ENCODE measurements at places on chromosomes 11 and 22.

- no peak for DNase-seq
Measured at GRCh38 chr22:17229991-17230630, 10.9 kb upstream of the ADA2 start.

- DNase-seq = no peak
Measured at GRCh38 chr22:38167988-38168407, 13.6 kb downstream of the PLA2G6 start.

DNA sequence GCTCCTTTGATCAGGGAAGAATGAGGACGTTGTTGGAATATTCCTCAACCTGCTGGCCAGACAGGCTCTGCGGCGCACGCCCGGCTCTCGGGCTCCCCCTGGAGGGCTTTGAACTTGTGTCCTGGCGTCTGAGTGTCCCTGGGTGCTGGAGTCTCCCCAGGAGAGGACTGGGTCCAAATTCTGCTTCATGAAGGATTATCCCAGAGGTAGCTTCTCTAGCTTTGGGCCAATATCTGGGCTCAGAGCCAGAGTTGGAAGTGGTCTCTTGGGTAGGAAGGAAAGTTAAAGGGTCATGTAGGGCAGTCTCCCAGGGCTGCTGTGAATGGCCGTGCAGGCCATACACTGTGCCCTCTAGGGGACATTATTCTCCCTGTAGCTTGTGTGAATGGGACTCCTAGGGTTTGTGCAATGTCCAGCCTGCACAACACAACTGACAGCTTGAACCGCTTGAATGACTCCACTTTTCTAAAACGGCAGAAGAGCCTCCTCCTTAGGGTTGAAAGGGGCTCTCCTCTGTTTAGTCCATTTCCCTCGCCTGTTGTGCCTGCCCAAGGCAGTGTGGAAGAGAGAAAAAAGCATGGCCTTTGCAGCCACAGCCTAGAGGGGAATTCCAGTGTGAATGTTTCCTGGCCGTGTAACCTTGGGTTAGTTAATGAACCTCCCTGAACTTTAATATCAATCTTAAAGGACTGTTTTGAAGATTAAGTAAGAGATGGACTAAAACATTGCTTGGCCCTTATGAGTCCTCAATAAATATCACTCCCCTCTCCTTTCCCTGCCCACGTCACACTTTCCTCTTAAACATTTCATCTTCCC lies 111.2 kb upstream of the THY1 start:
- no peak for DNase-seq

DNA sequence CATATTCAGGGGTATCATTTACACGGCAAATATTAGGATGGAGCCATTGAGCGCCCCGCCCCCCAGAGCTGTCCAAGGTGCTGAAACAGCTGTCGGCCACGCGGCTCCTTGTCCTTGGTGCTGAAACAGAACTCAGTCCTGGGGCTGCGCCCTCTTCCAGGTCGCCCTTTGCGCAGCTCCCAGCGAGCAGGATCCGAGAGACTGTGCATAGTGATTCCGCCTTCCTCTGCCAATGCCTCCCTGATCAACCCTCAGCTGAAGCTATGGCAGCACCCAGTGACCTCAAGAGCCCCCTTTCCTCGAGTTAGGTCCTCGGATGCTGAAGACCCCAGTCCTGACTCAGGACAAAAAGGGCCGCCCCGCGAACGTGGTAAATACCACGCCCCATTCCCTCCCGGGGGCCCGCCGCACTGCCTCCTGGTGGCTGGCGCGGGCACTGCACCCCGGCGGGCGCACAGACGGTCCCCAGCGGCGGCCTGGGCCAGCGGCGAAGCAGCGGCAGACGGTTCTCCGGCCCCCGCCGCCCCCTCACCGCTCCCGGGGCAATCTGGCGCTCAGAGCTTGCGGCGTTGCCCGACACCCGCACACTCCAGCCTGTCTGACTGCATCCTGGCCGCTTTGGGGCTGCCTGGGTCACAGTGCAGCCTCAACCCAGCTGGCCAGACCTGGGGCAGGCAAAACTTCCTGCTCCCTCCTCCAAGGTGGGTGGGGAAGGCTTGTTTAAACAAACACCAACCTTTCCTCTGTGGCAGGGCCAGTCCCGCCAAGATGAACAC lies 13.4 kb downstream of the SYT7 start:
- DNase-seq = peak; percentile 71

GRCh38 chr22:29218758-29219408 lies 13.2 kb downstream of the EMID1 start:
- DNase-seq = no peak

DNA sequence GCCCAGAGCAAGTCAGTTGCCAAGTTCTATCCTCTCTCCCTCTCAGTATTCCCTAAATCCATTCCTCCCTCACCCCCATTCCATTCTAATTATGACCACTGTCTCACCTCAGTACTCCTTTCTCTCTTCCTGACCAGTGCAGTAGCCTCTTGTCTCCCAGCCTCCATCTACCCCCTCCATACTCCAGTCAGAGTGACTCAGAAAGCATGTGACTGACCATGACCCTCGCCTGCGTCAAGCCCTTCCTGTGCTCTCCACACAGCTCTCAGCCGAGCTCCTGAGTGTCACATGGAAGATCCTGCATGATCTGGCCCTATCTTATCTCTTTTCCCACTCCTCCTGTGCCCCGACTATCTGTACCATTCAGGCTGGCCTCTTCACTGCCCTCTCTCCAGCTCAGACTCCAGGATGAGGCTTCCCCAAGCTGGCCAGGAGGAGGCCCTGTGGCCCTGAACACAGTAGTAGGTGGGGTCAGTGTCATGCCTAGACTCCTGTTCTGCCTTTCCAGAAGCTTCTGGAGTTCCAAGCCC lies 42.6 kb downstream of the NEU3 start:
- DNase-seq = no peak

DNA sequence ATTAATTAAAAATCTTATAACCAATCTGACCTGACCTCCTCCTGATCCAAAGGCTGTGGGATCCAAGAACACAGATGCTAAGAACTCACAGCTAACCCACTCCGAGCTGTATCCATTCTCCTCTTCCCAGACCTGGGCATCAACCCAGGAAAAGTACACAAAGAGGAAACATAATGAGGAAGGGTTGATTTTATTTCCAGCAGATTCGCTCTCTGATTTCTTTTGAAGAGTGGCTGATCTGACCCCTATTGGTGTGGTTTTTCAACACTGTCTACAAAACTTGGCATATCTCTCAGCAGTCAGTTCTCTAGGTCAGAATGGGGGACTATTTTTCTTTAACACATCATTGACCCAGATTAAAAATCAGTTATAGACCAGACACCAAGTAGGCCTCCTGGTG lies 201.9 kb upstream of the UBASH3B start:
- no peak for DNase-seq

DNA sequence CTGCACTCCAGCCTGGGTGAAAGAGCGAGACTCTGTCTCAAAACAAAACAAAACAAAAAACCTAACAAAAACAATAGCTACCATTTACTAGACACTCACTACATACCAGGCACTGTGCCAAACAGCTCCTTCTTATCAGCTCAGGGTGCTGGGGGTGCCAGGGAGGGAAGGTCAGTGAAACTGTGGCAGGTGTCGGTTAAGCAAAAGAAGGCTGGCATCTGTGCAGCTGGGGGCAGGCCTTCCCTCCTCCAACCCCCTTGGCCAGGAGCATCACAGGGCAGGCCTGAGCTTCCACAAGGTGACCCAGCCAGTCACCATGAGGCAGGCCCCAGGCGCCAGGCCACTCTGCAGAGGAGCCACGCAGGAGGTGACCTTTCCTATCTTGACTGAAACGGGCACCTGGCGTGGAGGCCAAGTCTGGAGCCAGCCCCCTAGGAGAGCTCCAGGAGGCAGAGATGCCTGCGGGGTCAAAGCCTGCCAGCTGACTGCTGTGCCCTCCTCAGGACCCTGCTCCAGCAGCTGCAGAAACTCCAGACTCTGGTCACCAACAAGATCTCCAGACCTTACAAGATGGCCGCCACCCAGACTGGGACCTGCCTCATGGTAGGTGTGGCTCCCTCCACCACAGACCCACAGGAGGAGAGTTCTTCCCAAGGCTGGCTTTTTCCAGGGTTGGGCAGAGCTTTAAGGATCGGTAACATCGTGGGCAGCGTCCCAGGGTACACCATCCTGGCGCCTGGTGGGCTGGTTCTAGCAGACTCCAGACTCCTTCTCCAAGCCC lies 31.3 kb upstream of the DGKZ start:
- DNase-seq = no peak

DNA sequence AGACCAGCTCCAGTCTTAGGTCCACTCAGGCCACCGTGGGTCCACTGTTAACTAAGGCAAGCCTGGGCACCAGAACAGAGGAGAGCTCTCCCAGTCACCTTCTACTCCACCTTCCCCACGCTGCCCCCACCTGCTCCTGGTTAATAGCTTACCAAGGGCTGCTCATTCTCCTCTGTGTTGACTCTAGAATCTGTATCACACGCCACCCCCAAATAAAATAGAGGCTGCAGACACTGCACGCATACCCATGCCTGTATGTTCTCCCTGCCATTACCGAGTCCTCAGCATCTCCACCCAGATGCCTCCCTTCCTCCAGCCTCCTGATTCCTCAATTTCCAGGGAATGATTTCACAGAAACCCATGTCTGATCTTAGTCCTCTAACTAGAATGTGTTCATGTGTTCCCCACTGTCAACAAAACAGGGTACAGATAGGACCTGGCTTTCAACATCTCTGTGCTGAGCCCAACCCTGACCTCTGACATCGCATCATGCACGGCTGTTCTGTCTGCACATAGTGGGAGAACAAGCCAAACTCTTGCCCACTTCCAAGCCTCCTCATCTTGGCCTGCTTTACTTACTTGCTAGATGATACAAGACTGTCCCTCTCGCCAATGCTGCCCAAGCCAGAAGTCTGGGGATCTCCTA lies 49.8 kb downstream of the SMCO4 start:
- no peak for DNase-seq

DNA sequence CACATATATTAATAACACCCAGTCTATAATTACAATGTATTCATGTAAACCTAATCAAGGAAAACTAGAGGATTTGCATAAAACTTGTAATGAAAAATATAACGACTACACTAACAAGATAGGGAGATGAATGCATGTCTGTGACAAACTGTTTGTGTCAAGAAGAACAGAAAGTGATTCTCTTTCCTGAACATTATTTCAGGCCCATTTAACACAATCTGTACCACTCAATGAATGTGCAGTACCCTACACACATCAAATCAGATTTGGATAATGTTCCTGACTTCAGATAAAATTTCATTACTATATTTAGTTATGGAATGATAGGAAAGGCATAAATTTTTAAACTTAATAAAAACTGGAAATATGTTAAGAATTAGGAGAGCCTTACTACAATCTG lies 93.1 kb downstream of the CADM1 start:
- DNase-seq = no peak

DNA sequence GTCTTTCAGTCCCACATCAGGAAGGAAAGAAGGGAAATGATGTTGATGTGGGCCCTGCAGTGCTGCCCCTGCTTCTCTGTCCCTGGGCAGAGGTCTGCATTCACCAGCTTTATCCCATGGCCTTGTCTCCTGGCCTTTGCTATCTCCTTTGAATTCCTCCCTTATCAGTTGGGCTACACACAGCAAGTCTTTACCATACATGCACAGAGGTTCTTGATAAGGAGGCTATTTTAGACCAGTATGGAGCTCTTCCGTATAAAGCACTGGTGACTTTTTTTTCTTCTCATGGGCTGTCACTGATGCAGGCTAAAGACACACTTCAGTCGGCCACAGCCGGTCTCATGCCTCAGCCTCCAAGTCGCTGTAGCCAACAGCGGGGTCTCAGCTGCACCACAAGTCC lies 20.2 kb downstream of the MYO18B start:
- DNase-seq = no peak

DNA sequence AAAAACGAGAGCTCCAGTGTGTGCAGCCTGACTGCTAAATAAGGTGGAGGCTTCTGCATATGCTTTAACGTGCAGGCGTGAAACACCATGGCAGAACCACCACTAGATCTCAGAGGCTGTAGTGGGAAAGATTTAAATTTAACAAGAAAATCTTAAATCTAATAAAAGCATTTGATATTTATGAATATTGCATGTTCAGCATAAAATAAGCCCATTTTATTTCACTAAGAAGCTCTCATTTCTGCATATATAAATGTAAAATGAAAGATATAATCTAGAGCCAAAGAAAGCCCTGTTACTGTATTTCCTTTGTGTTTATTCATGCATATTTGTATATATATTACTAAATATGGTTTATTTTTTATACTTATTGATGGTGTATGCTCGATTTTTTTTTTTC lies 188.3 kb downstream of the DDX10 start:
- no peak for DNase-seq

DNA sequence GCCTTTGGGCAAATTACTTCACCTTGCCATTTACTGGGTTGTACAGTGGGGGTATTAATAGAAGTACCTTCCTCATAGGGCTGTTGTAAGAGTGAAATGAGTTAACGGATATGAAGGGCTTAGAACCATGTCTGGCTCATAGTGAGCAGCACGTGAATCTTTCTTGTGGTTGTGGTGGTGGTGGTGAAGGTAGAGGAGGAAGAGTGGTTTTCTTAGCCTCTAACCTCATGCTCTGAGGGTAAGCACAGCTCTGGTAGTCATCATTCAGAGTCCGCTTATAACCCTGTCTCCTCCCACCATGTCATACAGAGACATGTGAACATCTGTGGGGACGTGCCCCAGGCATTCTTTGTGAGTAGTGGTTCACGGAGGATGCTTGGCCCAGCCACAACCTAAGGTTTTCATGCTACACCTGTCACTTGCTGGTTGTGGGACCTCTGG lies 43.6 kb downstream of the TEAD1 start:
- DNase-seq = peak; percentile 1

GRCh38 chr22:47627556-47628253 lies 865.3 kb downstream of the TBC1D22A start:
- DNase-seq = no peak

GRCh38 chr11:73173755-73174494 lies 31.8 kb upstream of the FCHSD2 start:
- no peak for DNase-seq

- no peak for DNase-seq
Measured at GRCh38 chr11:37317803-37318202, 719.8 kb upstream of the RAG2 start.

- DNase-seq = no peak
Measured at GRCh38 chr11:3840870-3841425, at the start of gene RHOG. Gene RHOG, minus strand, starts transcription at chr11:3840959. Its CDS starts 12,821 bp downstream, at chr11:3828138.

- DNase-seq = no peak
Measured at GRCh38 chr11:73537969-73538368, 59.9 kb downstream of the FAM168A start.

DNA sequence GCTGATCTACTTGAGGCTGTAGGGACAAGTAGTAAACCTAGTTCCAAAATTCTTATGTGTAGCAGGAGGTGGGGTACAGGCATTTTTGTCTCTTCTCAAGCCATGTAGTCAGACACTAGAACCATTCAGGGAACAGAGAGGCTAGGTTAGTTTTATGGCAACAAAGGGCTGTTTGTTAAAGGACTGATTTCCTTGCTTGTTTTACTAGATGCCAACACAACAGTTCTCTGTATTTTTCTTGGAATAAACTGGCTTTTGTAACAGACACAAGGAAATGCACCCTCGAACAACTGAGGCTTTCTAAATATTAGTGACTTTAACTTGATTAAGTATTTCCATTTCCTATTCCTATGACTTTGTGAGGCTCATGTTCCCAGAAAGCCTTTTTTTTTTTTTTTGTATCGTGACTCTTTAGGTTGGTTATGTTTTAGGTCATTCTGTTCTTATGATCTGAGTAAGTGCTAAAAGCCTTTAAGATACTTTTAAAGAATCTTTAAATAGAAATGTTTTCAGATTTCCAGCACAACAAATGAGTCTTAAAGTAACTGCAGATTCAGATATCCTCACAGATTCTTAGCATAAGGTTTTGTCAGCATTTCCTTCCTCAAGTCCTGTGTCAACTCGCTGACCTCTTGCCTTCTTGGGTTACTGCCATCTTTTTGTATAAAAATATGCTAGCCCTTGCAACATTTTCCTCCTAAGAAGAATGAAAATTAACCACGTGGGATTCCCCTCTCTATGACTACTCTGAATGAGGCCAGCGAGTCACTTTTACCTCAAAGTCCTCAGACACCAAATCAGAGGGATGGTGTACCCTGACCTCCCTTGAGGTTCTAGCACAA lies 92.5 kb downstream of the CCDC83 start:
- DNase-seq = no peak
